ENCODE measurements at places on chromosomes 16 and 17.

DNA sequence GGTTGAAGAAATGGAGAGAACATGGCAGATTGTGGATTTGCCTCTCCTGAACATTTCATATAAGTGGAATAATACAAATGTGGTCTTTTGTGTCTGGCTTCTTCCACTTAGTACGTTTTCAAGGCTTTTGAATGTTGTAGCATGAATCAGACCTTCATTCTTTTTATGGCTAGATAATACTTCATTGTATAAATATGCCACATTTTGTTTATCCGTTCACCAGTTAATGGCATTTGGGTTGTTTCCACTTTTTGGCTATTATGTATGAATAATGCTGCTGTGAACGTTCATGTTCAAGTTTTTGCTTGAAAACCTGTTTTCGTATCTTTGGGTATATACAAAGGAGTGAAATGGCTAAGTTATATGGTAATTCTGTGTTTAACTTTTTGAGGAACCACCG lies 130.4 kb downstream of the TANC2 start:
- no peak for DNase-seq

DNA sequence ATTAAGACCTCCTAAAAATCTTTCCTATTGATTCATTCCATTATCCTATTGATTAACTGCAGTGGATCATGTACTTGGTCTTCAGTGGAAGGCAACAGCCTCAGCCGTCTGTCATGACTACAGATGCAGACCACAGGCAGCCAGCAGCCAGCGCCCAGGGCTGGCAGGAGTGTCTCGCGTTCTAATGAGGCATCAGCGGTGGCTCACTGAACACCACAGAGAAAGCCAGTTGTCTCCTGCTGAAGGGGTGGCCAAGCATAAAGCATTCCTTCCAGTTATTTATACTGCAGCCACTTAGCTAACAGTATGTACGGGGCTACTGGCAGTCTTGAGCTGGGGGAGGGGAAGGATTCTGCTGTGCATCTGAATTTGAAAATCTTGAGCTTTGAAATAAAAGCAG lies 214.3 kb downstream of the IRX3 start:
- DNase-seq = no peak

- no peak for DNase-seq
These were observed 213.0 kb upstream of the C17orf78 start for GRCh38 chr17:37162800-37163199.

DNA sequence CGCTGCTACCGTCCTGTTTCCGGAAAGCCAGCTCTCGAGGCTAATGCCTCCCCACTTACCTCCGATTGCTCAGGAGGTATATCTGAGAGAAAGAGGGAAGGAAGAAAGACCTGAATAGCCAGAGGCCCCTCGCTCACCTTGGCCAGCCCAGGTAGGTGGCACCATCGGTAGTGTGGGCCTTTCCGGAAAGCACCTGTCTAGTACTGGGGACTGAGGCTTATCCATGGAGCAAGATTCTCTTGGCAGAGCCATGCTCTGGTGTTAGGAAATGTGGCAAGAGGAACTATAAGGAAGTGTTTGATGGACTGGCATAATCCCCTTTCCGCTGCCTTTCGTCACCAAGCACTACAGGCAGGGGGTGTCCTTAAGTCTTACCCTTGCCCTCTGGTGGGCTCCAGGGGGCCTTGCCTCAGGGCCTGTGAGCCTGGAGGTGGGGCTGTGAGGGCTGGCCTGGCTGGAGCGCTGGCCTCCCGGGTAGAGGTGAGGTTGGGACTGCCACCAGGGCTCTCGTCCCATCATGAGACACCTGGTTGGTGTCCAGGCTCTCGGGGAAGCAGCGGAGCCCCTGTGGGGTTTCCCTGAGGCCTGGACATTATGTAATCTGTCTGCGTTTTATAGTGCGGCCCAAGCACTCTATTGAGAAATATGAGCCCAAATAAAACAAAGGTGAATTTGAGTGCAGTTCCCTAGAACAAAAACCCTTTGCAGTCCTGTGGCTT lies 2.9 kb downstream of the CMIP start:
- DNase-seq = no peak

- no peak for DNase-seq
These were observed 43.2 kb downstream of the RAB11FIP4 start for GRCh38 chr17:31434727-31435050.

DNA sequence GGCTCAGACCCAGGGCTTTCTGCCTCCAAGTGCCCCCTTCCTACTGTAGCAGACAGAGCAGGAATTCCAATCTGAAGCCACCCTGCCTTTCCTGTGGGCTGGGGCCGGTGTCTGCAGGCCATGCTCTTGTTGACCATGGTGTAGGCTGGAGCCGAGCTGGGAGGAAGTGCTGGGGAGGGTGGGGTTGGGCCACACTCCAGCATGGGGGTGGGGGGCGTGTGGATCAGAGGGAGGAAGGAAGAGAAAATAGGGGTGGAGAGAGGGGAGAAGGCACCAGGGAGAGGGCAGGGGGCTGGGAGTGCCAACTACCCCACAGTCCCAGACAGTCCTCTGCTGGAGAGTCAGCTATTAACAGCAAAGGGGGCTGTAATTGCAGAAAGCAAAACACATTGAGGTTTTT lies 54.3 kb upstream of the JPH3 start:
- DNase-seq = no peak

DNA sequence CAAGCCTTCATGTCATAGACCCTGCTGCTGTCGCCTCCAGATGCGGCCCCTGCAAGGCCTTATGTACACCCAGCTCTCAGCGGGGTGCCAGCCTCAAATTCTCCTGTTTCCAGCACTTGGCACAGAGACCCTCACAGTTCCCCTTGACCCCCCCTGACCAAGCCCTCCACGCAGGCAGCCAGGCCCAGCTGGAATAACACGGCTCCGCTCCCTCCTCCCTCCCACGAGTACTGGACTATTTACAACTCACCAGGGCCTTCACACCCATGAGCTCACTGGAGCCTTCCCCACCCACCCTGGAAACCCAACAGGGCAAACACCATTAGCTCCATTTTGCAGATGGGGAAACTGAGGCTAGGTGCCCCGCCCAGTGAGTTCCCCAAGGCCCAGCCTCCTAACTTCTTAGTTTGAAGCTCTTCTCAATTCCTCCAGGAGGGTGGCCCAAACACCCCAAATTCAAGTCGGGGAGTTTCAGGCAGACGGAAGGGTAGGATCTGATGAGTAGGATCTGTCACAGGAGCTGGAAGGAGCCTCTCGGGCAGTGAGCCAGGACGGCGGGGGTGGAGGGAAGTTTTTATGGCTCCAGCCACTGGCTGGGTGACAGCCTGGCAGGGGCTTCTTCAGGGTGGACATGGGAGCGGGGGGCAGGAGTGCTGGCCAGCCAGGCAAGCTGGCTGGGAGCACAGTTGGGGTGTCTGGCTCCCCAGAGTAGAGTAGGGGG lies 17.5 kb upstream of the DLX4 start:
- no peak for DNase-seq

GRCh38 chr17:45087504-45087975 lies 26.4 kb downstream of the NMT1 start:
- DNase-seq = no peak

DNA sequence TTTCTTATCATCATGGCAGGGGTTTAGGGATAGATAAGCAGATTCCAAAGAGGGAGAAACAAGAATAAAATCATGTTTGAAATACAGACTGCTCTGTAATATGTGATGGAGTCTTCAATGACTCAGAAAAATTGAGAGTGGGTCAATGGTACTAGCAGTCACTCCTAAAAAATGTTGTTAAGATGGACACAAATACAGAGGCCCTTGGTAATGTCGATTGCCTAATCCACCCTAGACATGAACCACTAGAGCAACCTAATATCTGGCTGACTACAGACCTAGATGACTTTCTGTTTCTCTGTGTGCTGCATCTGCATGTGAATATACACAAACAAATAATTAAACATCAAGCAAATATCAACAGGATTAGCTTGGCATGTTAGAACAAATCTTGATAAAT lies 135.8 kb downstream of the CDH8 start:
- DNase-seq = no peak

- no peak for DNase-seq
These were observed 165.3 kb downstream of the PARN start for GRCh38 chr16:14464796-14465195.

GRCh38 chr16:88779406-88780141 lies 5.4 kb downstream of the PIEZO1 start:
- no peak for DNase-seq

DNA sequence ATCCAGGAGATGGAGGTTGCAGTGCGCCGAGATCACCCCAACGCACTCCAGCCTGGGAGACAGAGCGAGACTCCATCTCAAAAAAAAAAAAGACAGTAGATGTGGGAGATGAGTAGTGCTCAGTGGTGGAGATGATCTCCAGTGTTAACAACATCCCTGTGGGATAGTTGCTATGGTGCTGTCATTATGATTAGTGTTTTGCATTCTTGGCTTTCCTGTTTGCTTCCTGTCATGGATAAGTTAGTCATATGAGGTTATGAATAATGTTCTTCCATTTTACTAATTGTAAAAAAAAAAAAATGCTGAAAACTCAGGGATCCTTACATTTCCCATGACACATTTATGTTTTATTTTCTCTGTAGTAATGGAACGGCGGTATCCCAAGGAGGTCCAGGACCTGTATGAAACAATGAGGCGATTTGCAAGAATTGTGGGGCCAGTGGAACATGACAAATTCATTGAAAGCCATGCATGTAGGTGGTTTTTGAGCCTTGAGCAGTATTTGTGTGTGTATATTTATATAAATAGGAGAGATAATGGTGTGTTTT lies 24.5 kb upstream of the DUSP14 start:
- DNase-seq = no peak

DNA sequence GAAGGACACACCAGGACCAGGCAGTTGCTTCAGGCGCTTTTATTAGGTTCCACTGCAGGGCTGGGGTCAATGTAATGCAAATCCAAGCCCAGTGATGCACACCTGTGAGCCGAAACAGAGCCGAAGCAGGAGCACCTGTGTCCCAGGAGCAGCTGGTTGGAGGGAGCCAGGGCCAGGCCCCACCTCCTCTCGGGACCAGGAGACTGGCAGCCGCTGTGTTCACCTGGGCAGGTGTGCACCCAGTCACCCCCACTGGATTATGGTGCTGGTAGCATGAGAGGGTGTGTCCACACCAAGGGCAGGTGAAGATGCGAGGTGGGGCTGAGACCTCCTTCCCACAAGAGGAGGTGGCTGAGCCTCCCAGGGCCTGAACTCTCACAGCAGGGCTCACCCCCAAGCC lies 4.7 kb upstream of the FAAP100 start:
- no peak for DNase-seq

DNA sequence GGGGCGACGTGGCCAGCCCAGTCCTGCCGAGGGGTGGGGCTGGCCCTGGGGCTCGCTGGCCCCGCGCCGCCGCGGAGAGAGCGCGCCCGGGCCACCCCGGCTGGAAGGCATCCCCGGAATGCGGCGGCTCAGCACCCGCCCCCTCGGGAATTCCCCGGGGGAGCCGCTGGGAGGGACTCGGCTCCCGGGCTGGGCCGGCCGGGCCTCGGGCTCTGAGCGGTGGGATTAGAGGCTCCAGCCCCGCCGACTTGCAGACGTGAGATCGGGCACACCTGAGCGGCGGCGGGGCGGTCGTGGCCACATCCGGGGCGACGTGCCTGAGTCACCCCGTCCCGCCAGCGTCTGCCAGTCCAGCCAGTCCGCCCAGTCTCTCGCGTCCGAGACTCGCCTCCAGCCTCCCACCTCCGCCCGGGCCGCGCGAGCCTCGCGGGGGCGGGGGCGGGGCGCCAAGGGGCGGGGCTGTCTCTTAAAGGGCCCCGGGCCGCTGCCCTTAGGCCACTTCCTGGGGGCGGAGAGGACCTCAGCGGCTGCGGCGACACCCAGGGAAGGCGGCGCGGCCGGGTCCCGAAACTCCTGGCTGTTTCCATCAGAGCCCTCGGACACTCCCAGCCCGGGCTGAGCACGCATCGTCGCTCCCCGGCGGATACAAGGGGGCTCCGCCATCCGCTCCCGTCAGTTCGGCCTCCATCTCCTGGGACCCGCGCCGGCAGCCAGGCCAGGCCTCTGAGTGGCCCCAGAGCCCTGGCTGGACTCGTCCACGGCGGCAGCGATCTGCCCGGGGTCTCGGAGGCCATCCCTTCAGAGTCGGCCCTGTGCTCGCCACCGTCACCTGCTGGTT lies at the start of gene KCTD11:
Gene KCTD11 (plus strand): TSS at position 498 of the 838 bp plus-strand sequence.
- peak; percentile 79 for DNase-seq

DNA sequence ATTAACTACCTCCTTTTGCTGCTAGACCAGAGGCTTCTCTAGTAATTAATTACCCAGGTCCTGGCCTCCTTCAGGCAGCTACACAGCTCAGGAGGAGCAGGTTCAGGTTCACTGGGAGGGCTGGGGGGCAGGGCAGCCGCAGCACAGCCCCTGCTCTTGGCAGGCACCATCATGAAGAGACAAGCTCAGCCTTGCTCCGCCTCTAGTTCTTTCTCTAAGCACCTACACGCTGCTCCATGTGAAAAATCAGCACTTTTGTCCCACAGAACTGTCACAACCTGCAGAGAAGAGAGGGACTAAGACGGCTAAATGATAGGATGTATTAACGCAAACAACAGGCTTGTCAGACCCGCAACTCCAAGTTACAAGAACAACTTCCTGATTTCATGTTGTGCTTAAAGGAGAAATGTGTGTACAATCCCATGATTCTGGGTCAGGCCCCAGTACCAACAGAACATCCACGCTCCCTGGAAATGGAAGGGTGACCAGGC lies 53.4 kb downstream of the GRB2 start:
- peak; percentile 75 for DNase-seq

DNA sequence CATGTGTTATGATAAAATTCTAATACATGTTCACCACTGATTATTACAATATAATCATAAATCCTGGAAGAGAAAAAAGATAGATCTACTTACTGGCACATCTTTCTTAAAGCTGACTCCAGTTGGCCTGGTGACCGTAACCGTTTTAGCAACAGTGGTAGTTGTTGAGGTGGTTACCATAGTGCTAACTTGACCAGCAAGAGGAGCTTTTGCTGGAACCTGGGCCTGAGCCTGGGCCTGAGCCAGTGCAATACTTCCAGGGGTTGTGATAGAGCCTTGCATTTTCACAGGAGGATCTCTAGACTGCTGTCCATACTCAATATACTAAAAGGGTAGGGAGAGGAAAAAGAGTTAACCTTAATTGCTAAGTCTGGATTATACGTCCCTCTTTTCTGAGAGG lies 36.2 kb downstream of the SETD6 start:
- DNase-seq = no peak
